ENCODE measurements at places on chromosomes 4 and X.

DNA sequence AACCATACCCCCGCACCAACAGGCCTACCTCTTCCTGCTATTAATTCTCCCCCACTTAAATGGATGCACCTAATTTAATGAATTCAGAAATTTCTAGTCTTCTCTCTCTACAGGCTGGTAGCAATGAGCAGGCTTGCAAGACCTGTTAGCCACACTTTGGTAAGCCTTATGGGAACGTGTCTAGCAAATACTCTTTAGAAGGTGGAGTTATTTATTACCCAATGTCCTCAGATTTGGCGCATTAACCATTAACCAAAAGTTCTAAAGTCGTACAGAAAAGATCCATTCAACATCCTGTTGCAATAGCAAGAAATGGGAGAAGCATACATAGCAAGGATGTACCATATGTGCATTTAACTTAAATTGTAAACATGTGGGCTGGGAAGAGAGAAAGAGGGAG is 47.5 kb downstream of the SLITRK2 start:
- no peak for DNase-seq

DNA sequence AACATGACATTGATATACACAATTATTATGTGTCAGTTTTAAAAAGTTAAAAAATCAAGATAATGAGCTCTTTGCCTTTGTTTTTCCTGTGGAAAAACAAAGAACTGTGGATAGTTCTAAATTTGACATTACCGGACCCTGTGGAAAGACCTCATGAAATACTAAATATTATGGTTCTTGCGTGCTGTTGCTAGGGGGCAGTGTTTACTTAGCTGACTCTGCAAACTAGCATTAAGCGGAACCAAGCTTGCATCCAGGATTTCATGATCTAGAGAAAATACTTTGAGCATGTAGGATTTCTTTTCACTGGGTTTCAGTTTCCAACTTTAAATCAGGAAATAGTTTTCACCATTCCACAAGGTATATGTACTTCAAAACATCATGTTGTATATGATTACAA is 33.6 kb downstream of the CLCN4 start:
- DNase-seq: peak; percentile 7

GRCh38 chr4:54215379-54216077 is 13.6 kb upstream of the PDGFRA start:
- DNase-seq: no peak

DNA sequence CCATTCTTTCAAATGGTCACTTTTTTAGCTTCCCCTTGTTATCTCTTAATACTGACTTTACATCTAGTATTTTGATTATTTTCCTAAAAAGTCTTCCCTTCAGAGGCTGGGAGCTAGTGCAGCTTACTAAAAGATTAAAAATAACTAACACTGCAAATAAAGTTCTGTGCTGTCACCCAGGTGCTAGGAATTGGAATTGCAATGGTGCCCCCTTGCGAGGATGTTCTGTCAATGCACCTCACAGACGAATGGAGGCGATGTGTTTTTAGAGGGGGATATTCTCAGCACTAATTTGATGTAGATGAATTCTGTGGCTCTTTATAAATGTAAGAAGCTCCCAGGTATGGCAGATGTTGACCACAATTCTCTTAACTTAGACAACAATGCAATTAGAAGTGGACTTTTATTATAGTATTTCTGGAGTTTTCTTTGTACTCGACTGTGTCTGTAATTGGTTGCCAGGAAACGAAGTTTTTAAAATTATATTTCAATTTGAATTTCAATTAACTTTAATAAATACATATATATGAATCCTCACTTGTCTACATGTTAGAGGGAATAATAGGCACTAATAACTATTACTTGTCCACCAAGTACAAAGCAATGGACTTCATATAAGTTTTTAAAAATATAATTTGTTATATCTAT is 22.0 kb upstream of the SMIM31 start:
- DNase-seq: no peak

GRCh38 chr4:185872747-185873380 is 60.9 kb upstream of the SORBS2 start:
- DNase-seq: no peak

GRCh38 chrX:10929747-10930146 is 181.4 kb upstream of the HCCS start:
- no peak for DNase-seq

DNA sequence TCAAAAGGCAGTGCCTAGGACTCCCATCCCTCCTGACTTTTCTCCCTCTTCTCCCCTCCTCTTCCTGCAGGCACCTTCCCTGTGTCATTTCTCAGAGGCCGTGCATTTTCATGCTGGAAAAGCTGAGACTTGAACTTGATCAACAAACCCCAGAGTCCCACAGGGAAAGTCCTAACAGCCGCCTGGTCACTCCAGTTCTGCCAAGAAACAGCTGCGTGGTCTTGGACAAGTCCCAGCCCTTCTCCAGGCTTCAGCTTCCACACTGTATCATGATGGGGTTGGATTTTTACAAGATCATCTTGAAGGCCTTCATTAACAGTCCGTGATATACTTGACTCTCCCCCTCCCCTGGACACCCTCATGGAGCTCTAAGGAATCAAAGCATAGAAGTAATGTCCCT is 366.0 kb downstream of the BCOR start:
- no peak for DNase-seq

GRCh38 chr4:86775061-86775460 is 74.1 kb downstream of the SLC10A6 start:
- no peak for DNase-seq

GRCh38 chrX:10702031-10702430 is 81.6 kb upstream of the MID1 start:
- DNase-seq: no peak

GRCh38 chrX:13162772-13163410 is 118.5 kb upstream of the FAM9C start:
- DNase-seq: no peak

- DNase-seq: no peak
These were observed 606.8 kb upstream of the ATOH1 start for GRCh38 chr4:93221771-93222170.

- no peak for DNase-seq
These were observed 7.4 kb upstream of the PGRMC1 start for GRCh38 chrX:119228512-119229252.

DNA sequence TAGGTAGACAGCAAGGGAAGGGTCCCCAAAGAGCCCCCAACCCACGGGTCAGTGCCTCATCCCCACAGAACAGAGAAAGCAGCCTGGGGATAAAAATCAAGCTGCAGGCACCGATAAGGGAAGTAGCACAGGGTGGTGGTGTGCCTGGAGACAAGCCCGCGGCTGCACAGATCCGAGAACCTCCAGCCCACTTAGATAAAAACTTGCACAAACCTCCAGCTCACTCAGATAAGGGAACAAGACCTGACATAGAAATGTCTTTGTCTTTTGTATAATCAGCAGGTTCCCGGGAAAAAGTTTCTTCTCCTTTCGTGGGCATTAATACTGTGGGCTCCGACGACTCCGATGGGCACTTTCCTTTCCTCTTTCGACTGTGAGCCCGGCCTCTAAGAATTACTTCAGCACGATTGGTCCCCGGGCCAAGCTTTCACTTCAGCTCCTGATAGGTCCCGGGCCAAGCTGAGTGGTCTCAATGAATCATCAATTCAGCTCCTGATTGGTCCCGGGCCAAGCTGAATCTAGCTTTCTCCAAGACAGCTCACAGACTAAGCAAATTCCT is 32.4 kb downstream of the PRDX4 start:
- DNase-seq: no peak

DNA sequence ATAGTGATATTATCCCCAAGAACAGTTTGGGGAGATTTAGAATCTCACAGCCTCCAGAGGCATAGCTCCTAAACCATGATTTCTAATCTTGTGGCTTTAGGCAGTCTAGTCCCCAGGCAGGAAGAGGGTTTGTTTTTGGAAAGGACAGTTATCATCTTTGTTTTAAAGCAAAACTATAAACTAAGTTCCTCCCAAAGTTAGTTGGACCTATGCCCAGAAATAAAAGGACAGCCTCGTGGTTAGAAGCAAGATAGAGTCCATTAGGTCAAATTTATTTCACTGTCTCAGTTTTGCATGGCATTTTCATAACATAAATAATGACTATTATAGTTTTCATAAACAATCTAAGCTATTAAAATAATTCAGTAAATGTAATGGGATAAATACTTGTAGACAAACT is 120.5 kb downstream of the MAGEC2 start:
- no peak for DNase-seq

- DNase-seq: no peak
These were observed 404.9 kb downstream of the ZNF674 start for GRCh38 chrX:46140272-46140671.

- no peak for DNase-seq
These were observed 6.4 kb downstream of the ADRA2C start for GRCh38 chr4:3772632-3773031.

- no peak for DNase-seq
These were observed 157.3 kb downstream of the PRDM5 start for GRCh38 chr4:120765260-120765680.

- DNase-seq: no peak
These were observed 150.1 kb upstream of the NUDT10 start for GRCh38 chrX:51182545-51182944.

DNA sequence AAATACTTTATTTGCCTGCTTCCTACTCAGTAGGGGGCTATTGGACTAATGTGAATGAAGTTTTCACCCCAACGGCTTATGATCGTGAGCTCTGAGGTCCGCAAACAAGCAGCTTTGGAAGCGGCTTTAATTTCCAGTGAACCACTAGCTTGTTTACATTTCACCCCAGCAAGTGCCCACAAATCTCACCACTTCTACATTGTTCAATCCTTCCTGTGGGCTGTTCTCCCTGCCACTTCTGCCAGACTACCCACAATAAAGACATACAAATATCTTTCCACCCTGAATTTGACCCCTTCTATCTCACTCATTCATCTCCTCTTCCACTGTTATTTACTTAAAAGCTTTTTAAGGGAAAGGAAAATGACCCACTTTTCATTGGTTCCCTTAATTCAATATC is 98.0 kb downstream of the CDS1 start:
- DNase-seq: no peak

GRCh38 chrX:18288716-18289115 is 65.8 kb downstream of the SCML2 start:
- no peak for DNase-seq

DNA sequence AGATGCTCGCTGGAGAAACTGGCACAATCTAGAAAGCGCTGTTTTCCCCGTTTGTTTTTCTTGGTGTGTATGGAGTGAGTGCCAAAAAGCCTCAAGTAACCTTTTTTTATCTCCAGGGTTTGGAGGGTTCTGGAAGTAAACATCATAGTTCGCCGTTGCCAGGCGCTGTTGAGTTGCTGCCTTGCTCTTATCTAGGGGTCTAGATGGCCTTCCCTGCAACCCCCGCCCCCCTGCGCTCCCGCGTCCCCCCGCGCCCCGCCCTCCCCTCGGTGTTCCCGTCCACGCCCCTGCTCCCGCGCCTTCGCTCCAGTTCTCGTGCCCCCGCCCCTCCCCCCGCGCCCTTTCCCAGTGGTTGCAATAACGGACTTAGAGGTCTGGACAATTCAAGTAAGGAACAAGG is 555 bp upstream of the GCNA start:
- no peak for DNase-seq

GRCh38 chr4:107863850-107864371 is 39.2 kb downstream of the SGMS2 start:
- no peak for DNase-seq

DNA sequence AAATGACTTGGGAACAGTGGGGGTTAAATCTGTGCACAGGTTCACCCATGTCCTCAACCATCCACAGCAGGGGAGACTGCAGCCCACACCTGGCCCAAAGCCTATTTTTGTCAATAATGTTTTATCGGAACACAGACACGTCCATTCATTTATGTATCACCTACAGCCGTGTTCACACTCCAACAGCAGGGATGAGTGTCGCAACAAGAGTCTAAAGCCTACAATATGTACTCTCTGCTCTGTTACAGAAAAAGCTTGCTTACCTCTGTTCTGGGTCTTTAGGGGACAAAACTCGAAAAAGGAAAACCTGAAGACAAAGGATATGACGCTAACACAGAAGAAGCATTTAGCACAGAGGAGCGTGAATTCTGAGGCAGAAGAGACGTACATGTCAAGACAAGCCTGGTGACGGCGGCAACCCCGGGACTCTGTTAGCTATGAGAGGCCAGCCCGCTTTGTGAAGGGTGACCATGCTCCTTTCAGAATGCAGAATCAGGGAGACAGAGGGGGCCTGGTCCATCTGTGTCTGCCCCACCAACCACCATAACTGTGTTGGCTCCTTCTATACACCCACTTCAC is 45.5 kb downstream of the AFAP1 start:
- no peak for DNase-seq

DNA sequence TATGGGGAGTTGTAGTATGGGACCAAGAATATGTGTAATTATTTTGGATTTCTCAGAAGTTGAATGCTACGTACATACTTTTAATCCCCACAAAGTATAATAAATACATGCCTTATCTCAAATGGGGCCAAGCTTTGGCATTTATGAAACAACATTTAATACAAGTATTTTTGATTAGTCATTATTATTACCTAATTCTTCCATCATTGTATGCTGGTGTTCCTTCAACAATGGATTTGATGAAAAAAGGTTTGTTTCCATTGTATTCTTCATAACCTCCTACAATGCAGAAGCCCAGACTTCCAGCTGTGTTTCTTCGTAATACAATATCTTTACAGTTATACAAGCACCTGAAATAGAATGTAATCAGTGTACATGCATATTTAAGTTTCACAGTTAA is 83.8 kb downstream of the FIP1L1 start:
- DNase-seq: no peak

DNA sequence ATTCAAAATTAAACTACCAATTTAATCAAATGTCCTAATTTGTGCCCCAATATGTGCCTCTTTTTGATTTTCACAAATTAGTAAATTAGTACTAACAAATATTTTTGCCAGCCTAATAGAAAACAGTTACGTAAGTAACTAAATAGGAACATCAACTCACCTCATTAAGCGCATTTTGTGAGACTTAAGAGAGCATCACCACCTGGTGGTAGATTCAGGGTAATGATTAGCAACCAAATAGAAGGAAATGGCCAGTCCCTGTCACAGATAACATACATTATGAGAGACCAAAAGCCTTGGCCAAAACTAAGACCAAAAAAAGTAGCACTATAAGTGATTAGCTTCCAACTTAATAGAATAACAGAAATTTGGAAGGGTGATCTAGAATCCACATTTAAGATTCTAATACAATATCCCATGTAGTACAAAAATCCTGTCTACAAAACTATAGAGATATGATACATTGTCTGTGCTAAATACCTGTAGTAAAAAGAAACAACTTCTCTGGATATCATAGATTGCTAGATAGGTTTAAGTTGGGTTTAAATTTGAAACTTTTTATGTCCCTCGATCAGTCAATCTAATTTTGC is 46.7 kb downstream of the C4orf46 start:
- DNase-seq: no peak

- no peak for DNase-seq
These were observed 22.1 kb downstream of the NUDT6 start for GRCh38 chr4:122900314-122900713.

- DNase-seq: no peak
These were observed 575.3 kb downstream of the TRIML1 start for GRCh38 chr4:188714501-188714900.

DNA sequence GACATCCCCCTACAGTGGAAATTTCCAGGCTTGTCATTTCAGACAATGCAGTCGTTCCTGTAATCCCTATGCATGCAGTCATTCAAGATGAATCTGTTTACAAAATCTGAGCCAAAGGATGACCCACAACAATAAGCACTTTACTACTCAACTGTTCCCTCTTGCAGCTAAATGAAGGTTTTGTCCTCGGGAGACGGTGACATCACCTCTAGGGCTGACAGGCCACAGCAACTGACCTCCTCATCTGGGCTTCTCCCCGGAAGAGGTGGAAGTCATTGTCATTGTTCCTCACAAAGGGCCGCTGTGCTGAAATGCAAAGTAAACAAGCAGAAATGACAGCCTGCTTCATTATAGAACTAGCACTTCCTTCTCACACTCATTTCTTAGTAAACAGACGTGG is 29.2 kb downstream of the CLRN2 start:
- no peak for DNase-seq

All from DMS79 (cell line).